ENCODE measurements at places on chromosomes 1 and 21.

- DNase-seq, result no peak
These were observed 3.1 kb downstream of the GJB4 start for GRCh38 chr1:34762474-34763141.

GRCh38 chr1:245869847-245870246 is 637.2 kb downstream of the SMYD3 start:
- no peak for DNase-seq

DNA sequence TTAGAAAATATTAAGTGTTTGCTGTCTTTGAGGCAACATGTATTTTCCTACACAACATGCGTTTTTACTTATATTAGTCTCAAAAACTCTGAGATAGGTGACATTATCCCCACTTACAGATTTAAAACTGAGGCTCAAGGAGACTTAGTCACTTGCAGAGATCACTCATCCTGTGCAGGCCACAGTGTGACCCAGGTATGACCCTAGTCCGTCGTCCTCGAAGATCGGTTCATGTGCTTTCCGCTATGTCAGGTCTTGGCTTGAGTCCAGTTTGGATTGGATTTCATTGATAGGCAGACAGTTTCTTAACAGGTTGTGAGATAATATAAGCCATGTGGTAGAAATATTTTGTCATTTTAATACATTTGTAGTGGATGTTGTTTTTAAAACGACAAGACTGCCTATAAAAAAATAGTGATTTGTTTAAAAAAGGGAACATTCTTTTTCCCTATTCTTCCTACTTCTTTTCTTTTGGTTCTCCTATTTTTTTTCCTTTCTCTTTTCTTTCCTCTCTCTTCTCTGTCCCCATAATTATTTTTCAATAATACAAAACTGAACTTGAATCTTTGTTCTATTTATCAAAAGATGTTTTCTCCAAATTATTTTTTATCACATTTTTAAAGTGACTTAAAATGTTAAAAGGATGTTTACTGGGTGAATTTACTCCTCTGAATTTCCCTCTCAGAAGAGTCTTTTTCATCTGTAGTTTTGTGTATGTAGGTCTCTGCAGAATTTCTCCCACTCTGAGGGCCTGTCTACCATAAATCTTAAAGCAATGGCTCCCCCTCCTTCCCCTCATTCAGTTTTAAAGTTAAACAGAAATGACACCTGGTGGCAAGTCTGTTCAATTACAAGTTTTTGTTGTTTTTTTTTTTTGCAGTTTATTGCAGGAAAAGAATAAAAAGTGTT is 81.8 kb downstream of the PHTF1 start:
- no peak for DNase-seq

GRCh38 chr1:19272064-19272463 is 16.5 kb downstream of the AKR7A3 start:
- DNase-seq, result no peak

- DNase-seq, result no peak
These were observed 7.0 kb upstream of the USP25 start for GRCh38 chr21:15722591-15723324.

DNA sequence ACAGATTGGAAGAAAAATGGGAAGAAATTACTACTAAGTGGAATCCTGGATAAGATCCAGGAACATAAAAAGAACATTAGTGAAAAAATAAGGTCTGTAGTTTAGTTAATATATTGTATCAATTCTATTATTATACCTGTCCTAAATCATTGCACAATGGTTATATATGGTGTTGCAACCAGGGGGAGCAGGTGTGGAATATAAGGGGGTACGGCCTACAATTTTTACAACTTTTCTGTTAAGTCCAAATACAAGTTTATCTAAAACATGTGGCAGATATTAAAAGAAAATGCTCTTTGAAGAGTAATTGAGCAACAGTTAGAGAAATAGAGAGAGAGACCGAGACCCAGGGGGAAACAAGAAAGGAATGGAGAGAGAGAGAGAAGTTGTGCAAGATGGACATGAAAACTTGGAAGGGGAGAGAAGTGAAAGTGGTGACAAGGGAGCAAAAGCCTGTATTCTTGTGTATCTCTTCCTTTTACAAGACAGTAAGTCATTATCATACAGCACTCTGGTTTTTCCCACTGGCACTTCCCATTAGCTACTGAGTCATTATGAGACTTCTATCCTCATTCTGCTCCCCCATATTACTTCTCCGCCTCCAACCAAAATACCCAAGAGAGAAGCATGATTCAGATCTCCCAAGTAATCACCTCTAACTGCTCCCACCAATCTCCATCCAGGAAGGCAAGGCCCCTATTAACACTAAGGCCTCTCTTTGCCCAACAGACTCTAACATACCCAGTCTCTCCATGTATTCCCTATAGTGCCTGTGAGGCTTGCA is 22.3 kb upstream of the TRAF3IP3 start:
- no peak for DNase-seq

DNA sequence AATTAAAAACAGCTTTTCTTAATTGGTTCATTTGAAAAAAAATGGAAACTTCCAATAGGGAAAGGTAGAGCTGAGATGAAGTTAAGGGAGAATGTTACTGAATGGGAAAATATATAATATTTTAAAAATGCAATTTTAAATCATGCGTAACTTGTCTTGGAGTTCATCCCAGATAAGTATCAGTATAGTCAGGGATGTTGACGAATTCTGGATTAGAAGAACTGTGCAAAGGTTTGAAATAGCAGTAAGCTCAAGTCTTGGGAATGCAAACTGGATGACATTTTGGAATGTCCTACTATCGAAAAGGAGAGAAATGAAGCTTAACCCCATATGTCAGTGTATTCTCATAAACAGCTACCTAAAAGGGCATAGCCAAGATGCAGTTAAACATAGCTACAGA is 4.0 kb upstream of the ST6GALNAC3 start:
- no peak for DNase-seq

DNA sequence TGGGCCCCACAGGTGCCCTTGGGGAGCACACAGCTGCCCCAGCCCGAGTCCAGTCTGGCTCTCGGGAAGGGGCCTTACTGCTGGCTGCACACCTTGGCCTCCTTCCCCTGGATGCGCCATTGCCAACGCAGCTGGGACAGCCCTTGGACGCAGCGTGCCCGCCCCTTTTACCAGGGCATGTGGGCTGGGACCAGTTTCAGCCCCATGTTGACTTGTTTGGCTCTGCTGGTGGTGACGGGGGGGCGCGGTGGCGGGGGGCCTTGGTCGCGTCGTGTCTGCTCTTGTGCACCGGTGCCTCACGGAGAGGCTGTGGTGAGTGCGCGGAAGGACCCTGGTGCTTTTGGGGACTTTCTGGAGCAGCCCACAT is 19.6 kb downstream of the SKI start:
- no peak for DNase-seq

DNA sequence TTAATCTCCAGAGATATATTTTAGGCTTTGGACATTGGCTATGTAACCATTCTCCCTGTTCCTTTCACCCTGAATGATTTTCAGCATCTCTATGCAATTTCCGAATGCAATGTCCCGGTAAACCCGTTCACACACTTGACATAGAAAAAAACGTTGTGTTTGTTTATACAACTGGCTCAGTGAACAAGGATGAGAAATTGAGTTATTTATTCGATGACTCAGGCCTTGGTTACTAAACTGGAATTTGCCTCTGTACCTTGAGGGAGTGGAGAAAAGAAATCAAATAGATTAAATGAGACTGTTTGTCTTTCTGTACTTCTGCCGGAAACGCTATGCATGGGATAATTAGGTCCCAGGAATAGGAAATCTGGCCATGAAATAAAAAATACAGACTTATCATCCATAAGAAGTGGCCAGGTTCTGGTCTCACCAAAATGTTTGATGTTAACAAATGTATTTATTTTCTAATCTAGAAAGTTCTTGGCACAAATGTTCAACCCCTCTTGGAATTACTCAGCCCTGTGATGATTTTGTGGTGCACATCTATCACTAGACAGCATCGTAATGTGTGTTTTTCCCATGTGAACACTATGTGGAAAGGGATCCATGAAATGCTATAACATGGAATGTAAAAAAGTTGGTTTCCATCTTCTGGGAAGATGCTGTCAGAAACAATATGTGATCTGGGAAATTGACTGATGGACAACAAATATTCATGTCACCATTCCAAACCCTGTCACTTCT is 253.9 kb downstream of the DUSP10 start:
- DNase-seq, result no peak

- no peak for DNase-seq
These were observed 355.8 kb upstream of the PTBP2 start for GRCh38 chr1:96365596-96366390.

GRCh38 chr1:39411526-39412478 is 79.6 kb upstream of the BMP8A start:
- no peak for DNase-seq

GRCh38 chr21:18715606-18716005 is 312.0 kb upstream of the TMPRSS15 start:
- no peak for DNase-seq

GRCh38 chr1:110148961-110149360 is 1.3 kb upstream of the SLC6A17 start:
- DNase-seq, result no peak

- DNase-seq, result no peak
These were observed 74.6 kb downstream of the RUNX3 start for GRCh38 chr1:24855474-24855873.

- no peak for DNase-seq
These were observed 25.6 kb downstream of the RERE start for GRCh38 chr1:8791819-8792218.

GRCh38 chr1:25562928-25563283 is 19.5 kb downstream of the LDLRAP1 start:
- no peak for DNase-seq

GRCh38 chr1:59414406-59415133 is 117.7 kb downstream of the FGGY start:
- DNase-seq, result no peak

GRCh38 chr1:1264868-1265272 is 8.8 kb downstream of the UBE2J2 start:
- no peak for DNase-seq

DNA sequence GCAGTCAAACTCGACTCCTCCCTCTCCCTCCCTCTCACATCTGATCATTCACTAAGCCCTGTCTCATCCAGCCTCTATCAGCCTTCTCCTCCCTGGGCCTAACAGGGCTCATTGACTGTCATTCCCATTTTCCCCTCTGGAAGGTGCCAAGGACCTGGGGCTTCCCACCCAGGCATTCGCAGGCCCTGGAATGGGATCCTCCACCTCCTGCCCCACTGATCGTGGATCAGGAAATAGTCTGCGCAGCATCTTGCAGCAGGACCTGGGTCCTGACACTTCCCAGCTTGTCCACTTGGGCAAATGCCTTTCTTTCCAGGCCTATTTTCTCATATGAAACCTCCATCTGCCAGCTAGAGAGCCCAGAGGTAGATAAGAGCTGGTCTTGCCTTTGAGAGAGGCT is 71.2 kb upstream of the ZC3H12A start:
- DNase-seq, result no peak

GRCh38 chr1:86596741-86597290 is 49.9 kb downstream of the CLCA4 start:
- DNase-seq, result no peak
